ENCODE measurements at places on chromosomes 5 and 9.

DNA sequence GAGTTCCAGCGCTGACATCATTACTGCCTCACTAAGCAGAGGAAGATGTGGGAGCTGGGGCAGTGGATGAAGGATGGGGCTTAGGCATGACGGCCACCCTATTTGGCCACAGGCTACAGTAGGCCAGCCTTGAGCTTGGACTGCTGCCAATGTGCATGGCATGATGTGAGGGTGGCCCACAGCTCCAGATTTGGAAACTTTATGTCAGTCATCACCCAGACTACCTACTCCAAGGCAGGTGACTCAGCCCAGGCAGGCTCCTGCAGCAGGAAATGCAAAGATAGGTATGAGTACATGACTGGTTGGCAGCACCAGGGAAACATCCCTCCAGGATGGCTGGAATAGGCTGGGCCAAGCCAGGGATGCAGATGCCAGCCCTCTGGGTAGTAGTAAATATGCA is 303.6 kb downstream of the SPOCK1 start:
- no peak for DNase-seq

GRCh38 chr5:53480416-53481158 is at the start of gene FST:
TSS of gene FST (plus strand) at chr5:53480629. CDS start at chr5:53480792, 163 bp downstream.
- no peak for DNase-seq

DNA sequence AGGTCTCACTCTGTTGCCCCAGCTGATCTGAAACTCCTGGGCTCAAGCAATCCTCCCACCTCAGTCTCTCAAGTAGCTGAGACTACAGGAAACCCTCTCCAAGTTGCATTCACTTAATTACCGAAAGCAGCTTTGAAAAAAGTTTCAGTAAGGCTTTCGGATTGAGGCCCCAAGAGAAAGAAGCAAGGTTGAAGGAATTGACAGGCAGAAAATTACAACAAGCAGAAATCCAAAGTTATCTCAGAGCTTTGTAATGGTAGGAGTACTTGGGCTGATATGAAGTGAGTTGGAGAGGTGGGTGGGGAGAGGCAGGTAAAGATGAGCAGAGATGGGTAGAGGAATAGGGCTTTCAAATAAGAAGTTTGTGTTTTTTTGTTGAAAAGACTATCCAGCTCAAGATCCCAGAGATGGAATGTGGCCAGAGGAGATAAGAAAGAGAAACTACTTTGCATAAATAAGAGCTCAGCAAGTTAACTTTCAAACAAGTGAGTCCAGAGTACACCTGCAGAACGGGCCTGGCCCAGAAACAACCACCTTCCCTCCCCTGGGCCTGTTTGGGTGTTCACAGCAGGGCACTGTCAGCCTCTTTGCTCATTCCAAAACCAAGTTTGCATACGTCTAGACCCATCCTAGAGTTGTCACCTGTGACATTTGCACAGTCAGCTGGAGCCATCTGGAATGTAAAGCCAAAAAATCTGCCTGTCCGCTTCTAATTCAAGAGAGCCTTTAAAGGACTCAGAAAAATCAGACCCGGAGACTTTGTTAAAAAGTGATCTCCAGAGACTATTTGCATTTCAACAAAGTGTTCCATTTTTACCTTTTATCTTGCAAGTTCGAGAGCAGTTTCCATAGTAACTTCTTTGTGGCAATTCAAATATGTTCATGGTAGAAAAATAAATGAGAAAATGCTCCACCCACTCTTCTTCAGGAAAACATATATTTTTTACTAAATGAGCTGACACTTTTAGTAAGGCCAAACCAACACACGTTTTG is 2.2 kb upstream of the CLINT1 start:
- no peak for DNase-seq

GRCh38 chr9:73116031-73116430 is 35.6 kb upstream of the ANXA1 start:
- DNase-seq, result no peak

DNA sequence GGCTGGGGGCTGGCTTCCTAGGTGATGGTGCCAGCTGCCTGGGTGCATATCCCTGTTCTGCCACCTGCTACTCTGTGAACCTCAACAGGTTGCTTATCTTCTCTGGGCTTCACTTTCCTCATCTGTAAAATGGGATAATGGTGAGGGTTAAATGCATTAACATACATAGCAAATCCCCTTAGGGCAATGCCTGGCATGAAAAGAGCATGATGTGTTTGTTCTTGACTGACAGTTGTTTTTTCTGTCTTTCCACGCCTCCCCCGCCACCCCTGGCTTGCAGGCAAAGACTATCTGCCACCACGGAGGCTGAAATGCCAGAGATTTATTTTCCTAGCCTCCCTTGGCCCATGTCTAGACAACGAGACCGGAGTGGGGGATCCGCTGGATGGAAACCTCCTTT is 280.5 kb downstream of the NSG2 start:
- DNase-seq, result no peak

DNA sequence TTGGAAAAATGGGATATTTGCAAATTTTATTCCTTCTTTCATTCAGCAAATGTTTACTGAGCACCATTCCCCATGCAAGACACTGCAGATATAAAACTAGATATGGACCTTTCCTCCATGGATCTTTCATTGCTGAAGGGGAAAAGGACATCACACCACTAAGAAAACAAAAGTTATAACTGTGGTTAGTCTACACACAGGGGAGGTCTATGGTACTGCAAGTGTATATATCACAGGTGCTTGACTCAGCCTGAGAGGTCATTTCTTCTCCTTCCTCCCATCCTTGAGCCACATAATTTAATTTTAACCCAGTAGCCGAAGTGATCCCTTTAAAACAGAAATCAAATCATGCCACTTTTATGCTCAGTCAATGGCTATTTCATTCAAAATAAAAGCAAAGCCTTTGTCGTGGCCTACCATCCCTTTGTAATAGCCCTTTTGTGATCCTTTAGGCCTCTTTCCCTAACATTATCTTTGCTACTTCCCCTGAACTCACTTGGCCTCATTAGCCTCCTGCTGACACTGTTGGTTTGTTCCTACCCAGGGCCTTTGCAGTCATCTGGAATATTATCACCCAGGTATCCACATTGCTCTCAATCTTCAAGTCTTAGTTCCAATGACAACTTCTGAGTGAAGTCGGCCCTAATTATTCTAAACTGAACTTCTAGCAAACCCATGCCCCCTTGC is 213.2 kb downstream of the GABRB2 start:
- DNase-seq, result no peak

- no peak for DNase-seq
Measured at GRCh38 chr9:128494108-128494745, 10.3 kb upstream of the GLE1 start.

DNA sequence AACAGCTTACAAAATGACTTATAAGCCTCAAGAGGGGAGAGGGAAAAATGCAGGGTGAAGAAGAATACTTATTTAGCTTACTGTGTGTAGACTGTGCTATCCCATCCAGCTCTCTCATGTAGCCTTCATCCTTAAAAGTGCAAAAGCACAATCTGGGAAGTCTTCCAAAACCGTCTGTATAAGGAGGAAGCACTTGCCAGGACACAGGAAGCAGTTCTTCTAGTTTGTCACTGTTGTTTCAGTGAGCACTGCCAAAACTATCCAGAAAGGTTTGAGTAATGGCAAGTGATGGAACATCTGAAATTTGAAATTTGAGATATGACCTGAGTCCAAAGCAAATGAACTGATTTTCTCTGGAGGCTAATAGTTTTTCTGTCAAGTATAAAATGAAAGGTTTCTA is 140.8 kb upstream of the ISL1 start:
- DNase-seq, result no peak

DNA sequence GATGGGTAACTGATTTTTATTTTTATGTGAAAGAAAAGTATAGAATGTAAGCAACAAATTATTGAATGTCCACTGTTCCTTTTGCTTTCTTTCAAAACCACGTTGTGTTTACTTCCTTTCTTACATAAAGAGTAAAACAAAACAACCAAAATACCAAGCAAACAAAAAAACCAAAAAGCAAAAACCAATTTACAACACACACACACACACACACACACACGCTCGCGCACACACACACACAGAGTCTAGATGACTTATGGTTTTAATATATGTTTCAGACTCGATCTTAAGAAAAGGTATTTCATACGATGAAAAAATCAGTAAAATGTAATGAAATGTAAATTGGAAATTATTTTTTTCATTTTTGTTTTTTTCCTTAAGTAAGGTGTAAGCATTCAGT is 80.3 kb downstream of the ADGRV1 start:
- DNase-seq, result no peak

All from NCI-H446 treated with DMSO at 0.1 percent for 48 hours (cell line).